NCI-H1048 (cell line): ENCODE measurements at places on chromosomes 6 and 20.

DNA sequence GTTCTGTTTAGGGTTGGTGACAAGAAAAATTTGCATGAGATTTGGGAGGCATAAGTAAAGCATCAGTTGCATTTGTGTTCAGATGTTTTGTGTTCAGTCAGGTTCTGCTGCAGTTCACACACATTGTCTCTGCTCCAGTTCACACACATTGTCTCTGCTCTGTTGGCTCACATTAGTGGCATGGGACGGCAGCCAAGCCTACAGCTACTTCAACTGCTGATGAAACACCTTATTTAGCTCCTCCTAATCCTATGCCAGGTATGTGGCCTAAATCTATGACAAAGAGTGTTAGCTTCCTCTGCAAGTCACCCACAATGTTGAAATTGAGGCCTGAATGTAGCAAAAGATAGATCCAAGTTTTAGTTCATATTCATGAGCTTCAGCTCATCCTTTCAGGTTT, 278.1 kb upstream of the SYNCRIP start:
- DNase-seq, result no peak

DNA sequence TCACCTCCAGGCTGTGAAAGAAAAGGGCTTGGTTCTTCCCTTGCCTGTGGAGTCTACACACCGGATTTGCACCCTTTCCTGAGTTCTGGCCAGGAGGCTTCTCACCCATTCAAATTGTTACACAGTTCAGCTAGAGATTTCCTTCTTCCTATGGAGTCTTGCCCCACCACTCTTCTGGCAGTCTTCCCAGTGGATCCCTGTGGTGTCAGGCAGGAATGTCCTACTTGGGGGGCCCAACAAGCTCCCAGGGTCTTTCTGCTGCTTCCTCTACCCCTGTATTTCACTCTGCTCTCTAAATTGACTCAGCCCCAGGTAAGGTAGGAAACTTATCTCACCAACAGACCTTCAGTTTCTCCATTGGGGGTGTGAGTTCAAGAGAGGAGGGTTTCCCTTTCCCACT, 14.0 kb upstream of the CST9L start:
- DNase-seq, result no peak

- DNase-seq, result no peak
Measured at GRCh38 chr20:50198180-50198666, 7.6 kb downstream of the CEBPB start.

GRCh38 chr6:150076196-150076893, 7.4 kb upstream of the ULBP3 start:
- no peak for DNase-seq

DNA sequence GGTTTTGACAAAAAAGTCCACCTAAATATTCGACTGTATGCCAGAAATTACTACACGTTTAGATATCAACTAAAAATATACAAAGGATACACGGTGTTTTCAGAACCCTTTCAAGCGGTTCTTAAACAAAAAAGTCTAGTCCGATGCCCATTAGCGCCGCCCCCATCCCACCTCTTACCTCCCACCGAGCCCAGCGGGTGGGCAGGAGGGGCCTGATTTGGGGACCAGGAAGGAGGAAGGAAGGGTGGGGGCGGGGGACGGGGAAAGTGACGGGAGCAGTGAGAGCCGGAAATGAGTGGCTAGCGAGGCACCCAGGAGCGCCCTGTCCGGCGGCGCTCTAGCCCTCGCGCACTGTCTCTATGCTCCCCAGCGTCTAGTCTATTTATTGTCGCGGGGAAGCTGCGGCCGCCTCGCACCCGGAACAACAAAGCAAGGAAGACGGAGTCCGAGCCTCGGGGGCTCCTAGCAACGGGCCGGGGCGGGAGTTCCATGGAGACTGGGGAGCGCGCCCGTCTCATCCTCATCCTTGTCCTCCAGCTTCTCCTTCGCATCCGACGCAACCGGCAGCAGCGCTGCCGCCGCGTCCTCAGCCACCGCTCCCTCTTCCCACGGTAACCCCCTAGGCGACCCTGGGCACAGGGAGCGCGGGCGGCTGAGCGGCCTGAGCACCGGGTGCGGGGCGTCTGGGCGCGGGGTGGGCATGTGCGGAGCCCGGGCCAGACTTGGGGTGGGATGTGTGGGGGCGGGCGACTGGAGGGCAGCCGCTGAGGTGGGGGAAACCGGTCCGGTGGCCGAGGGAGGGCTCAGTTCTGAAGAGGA, at the start of gene TBPL1:
TSS of gene TBPL1 (plus strand) at position 410 of the 819 bp plus-strand sequence. CDS start 26,902 bp downstream, outside the sequence.
- peak; percentile 93 for DNase-seq

GRCh38 chr6:37619641-37620040, 78.0 kb downstream of the MDGA1 start:
- no peak for DNase-seq

DNA sequence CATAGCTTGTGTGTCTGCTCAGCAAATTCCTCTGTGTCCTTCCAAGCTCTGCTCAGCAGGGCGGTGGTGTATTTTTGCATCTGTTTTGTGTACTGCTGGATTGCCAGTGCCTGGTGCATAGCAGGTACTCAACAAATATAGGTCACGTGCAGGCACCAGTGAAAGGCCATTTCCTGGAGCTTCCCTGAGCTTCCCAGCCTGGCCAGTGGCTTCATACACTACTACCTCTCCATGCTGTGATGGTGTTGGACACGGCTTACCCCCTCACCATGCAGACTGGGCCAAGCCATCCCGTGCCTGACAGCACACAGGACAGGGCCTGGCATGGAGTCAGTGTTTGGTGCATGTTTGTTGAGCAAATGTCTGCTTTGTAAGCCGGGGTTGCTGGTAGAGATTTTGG, 7.7 kb upstream of the PHACTR3 start:
- DNase-seq, result no peak

DNA sequence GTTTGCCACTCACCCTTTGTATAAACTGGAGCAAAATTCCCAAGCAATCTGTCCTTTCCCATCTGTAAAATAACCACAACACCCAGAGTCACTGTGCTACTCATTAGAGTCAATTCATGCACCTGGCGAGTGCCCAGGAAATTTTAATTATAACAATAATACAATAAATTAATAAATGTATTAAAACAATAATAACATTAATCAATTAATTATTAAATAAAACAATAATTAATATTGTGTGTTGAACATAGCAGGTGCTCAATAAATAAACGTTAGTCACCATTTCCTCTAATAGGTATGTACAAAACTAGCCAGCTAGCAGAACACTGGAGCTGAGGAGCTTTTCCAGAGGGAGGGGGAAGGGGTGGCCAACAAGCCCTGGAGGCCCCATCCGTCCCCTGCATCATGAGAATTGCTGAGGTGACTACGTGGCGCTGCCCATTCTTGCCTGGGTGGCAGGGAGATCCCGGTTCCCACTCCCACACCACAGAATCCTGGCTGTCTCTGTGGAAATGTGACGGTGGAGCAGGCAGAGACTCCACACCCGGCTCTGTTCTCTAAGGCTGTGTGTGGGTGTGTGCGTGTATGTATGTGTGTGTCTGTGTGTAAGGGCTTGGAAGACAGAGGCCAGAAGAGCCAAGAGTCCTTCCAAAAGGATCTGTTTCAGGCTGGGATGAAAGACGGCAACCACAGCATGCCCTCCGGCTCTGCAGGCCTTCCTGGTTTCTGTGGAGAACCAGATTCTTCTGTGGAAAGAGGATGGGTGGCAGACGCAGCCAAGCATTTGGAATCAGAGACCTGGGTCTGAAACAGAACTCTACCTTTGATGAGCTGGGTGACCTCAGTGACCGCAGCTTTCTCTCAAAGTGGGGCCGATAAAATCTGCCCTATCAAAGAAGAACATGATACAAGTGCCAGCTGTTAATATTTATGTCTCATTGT, 18.8 kb upstream of the EZR start:
- no peak for DNase-seq

DNA sequence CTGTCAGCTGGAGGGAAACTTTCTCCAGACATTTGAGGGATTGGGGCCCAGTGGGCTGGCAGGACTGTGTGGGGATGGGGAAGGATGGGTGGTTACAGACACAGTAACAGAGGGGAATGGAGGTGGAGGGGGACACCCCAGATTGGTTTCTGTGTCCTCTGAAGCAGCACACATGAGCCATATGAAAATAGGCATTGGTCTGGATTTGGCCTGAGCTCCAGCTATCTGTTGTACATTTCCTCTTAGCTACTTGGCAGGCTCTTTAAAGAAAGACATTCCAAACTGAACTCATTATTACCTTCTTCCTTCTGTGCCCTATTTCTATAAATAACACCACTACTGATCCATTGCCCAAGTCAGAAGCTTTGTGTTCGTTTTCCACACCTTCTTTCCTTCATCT, 72.0 kb upstream of the PRL start:
- no peak for DNase-seq

- no peak for DNase-seq
Measured at GRCh38 chr20:10376270-10377075, 57.5 kb downstream of the MKKS start.

DNA sequence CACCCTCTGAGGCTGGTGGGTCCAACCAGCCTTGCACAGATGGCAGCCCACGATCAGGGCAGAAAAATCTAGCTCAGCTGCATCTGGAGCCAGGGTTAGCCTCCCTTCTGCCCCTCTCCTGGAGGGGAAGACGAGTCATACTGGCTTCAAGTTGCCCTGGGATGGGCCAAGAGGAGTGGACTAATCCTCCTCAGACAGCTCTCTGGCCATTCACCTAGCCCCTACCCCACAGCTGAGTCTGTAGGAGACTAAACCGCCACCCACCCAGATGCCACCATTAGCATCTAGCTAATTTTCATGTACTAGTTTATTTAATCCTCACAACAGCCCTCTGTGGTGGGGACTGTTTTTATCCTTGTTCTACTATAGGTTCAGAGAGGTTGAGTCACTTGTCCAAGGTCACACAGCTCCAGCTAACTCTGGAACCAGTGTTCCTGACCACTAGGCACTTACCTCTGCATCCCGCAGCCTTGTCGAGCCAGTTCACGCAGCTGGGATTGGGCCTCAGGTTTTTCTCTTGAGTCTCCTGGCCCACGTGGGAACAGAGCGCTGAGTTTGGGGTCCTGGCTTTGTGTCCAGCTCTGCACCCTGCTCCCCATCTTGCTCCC, 48.5 kb upstream of the CCDC167 start:
- no peak for DNase-seq

GRCh38 chr6:96153775-96154174, 138.0 kb downstream of the FUT9 start:
- DNase-seq, result no peak

GRCh38 chr6:6414931-6415330, 94.5 kb upstream of the F13A1 start:
- no peak for DNase-seq

GRCh38 chr20:10676518-10676917, 2.7 kb upstream of the JAG1 start:
- DNase-seq, result no peak

GRCh38 chr20:3235666-3236324, 3.2 kb downstream of the SLC4A11 start:
- no peak for DNase-seq

- DNase-seq, result no peak
Measured at GRCh38 chr6:128112494-128112893, 211.6 kb upstream of the THEMIS start.

GRCh38 chr6:14944593-14944992, 301.3 kb upstream of the JARID2 start:
- no peak for DNase-seq
